Frontal cortex (tissue), 4 donors: ENCODE measurements at places on chromosomes 4 and X.

DNA sequence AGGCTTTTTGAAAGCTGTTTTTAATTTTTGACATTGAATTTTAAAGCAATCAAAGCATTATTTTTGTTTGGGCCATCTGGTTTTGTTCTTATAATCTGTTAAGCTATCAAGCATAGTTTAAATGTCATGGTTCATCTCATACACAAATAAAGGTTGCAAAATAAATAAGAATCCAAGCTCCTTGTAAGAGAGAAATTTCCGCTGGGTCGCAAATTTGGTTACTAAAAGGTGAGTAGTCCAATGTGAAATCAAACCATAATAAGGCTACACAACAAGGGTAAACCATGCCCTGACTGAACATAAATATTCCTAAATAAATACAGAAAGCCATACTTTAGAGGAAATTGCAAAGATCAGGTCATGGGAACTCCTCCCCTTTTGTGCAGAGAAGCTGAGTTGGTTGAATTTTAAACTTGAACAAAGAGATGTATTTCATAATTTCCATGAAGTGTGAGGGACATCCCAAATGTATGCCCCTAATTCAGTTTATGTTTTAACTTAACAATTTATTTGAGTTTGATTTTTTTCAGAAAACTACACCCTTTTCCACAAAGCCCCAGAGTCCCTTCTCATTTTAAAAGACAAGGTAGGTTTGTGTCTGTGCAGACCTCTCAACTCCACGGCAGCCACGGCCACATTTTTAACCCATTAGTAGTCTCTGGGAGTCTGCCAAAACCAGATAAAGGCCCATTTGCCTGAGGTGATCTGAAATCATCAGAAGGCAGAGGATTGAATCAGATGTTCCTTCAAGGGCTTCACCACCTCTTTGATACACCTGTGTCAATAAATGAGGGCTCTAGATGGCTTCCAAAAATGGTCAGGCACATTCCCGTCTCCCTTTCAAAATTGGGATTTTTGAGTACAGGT lies 85.2 kb downstream of the PLAC1 start:
- DNase-seq, result no peak

DNA sequence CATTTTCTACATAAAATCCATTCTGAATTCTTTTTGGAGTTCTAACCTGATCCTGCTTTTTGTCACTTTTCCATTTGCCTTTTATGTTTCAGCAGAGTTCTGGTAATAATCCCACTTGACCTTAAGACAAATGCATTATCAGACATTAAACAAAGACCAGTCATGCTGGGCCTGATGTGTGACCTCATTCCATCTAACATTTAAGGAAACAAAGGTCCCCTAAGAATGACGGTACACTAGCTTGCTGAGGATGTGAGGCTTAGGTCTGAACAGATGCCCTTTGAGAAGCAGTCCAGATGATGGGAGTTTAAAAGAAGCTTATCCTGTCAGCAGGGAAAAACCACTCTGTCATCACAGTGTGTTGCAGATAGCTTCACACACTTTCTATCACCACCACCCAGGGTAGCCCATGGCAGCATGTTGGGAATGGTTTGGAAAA lies 38.1 kb upstream of the PDE5A start:
- no peak for DNase-seq

GRCh38 chr4:147366164-147366563 lies 114.7 kb upstream of the EDNRA start:
- no peak for DNase-seq

DNA sequence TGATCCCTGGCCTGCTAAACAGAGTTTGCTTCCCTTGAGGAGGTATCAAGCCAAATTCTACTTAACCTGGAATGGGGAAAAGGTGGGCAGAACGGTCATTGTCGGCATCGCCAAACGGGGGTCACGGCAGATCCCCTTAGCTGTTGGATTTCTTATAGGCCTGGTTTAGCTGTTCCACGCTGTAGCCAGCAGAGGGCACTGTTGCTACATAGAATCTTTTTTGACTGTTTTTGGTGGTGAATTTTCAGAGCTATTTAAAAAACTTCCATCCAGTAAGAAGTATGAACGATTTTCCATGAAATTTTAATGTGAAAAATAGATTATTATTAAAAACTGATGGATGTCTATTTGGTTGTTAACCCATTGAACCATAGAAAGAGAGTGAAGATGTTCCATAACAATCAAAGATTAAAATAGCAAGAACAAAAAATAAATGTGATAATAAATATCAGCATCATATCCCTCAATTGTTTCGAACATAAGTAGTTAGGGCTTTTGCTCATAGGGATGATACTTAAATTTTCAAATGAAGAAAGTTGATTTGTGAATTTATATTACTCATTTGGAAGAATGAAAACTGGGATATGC lies 56.6 kb downstream of the LINC00632 start:
- no peak for DNase-seq

DNA sequence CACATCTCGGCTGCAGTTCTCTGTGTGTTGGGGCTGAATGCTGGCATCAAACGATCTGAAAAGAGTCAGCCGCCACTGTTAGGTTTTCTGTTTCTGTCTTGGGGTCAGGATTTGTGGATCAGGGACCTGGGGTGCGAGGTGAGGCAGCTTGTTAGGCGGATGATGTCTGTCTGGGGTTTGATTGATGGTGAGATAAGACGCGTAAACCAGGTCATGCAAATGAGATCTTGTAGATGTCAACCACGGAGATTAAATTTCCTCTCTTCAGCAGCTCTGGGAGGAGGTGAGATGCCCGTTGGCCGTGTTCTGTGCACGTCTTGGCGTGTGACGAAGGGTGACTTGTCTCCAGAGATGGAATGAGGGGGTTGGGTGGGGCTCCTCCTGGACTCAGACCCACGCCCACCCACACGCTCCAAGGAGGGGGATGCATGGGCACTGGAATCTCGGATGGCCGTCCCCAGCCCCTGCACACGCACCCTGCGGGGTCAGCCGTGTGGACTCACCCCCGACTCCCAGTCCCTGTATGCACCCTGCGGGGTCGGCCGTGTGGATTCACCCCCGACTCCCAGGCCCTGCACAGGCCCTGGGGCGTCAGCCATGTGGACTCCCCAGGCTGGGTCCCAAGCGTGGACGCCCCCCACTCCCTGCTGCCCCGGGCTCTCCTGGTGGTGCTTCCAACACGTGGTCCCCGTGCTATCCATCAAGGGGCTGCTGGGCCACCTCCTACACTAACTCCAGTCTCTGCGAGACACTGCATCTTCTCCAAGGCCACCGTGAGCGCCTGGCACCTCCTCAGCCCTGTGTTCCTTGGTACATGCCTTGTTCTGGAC lies 16.0 kb upstream of the UVSSA start:
- no peak for DNase-seq

GRCh38 chrX:6683353-6683752 lies 148.4 kb upstream of the VCX3A start:
- no peak for DNase-seq

GRCh38 chr4:10623241-10623640 lies 61.3 kb downstream of the CLNK start:
- DNase-seq, result no peak

GRCh38 chr4:173346074-173346473 lies 11.9 kb upstream of the HMGB2 start:
- no peak for DNase-seq

DNA sequence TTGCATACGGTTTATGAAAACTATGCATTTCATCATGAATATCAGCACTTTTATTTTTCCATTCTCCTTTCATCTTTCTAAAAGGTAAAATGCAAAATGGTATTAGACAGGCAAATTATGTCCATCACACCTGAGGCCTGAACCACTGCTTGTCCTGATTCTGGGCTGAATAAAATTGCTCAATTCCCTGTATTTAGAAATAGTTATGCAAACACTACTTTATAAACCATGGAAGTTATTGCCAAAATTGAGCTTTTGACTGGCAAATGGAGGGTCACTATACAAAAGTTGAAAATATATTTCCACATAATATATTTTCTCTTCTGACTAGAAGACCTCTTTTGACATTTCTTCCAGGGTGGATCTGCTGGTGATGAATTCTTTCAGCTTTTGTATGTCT lies 21.1 kb downstream of the FAM47E start:
- no peak for DNase-seq

DNA sequence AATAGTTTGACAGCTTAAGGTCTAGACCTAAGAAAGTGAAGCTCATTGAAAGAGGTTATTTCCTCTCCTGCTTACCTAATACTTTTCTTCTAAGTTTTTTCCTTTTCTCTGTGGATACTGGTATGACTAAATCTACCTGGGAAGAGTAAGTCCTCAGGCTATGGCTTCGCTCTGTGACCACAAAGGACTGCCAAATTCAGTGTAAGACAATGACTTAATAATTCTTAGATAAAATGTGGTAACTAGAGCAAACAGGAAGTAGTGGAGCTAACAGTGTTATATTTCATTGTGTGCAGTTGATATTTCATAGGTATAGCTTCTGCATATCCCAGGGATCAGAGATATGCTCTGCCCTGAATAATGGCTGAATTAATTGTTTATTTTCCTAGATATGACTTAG lies 418.9 kb downstream of the CCSER1 start:
- no peak for DNase-seq

DNA sequence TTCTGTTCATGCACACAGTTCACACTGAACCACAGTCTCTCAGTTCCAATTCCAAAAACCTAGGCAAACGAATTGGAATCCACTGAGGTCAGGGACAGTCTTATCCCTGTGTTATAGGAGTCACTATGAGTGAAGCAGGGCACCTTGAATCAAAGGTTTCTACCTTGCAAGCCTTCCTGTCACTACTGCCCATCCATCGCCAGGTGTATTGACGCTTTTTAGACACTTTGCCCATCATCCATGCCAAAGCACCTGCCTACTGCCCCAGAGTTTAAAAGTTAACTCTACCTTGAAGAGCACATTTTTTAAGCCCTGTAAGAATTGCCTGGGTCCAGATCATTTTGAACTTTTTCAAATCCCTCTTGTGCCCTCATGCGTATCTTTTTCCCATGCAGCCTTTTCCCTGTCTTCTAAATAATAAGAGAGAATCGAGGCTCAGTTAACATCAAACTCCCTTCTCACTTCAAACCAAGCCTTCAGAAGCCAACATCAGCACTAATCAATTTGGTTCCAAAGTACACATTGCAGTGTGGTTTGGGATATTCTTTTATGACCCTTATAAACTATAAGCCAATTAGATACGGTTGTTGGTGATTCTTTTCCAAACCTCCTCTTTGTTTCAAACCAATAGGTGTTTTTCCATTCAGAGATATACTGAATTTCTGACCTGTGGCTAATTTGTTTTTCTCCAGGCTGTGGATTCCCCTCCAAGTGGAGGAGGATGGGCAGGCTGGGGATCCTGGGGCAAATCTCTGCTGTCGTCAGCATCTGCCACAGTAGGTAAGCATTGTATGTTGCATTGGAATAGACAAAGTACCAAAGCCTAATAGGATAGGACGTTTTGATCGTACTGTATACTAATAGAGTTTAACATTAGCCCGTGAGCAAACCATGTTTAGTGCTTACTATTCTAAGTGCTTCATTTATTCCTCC lies 23.7 kb downstream of the FAM114A1 start:
- DNase-seq, result no peak

GRCh38 chrX:18542131-18542530 lies 116.7 kb downstream of the CDKL5 start:
- DNase-seq, result no peak

- DNase-seq, result no peak
Observed at GRCh38 chr4:138560448-138560847, 318.3 kb upstream of the SLC7A11 start.

- no peak for DNase-seq
Observed at GRCh38 chr4:75004755-75005668, 72.1 kb downstream of the PARM1 start.

- no peak for DNase-seq
Observed at GRCh38 chr4:175540732-175541131, 271.3 kb downstream of the GPM6A start.

DNA sequence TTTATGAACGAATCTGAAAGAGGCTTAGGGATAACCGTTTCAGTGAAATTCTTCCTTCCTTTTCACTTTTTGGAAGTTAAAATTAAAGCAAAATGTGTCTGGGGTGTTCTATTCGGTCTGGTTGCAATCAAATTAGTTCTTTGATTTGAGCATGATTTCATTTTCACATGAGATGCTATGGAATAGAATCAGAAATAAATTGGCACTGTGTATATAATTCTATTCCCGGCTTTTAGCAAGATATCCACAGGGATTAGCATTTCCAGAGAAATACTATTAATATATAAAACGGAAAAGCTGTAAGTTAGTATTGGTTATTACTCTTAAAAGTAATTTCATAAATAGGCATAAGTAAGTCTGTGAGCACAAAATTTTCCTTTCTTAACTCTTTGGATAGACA lies 1676.8 kb upstream of the PCDH7 start:
- no peak for DNase-seq

DNA sequence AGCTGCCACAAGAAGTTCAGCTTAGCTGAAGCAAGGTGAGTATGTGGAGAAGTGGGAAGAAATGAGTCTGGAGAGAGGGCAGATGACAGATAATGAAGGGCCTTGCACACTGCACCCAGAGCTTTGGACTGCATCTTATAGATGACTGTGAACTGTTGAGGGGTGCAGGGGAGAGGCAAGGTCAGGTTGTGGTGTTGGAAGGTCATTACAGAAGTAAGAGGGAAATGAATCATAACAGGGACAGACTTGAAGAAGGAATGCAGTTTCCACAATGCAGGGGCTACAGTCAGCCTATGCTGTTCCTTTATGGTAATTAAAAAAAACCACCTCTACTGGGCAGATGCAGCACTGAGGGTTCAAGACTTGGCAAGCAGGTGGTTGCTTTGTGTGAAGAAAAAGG lies 4.8 kb upstream of the IGFBP7 start:
- DNase-seq, result no peak

DNA sequence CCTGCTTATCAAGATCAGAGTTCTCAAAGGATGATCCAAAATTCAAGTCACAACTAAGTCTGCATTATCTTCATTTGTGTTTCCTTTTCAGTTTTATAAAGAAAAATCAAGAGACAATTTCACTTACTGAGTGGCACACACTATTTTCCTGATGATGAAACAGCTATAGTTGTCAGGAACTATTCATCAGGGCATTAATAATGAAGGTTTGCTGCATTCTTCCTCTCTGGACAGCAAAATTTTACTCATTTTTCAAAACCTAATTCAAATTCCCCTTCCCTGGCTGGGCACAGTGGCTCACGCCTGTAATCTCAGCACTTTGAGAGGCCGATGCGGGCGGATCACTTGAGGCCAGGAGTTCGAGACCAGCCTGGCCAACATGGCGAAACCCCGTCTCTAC lies 83.5 kb upstream of the SMIM10 start:
- no peak for DNase-seq

- DNase-seq, result no peak
Observed at GRCh38 chrX:69379412-69379811, 124.7 kb upstream of the NALF2 start.

DNA sequence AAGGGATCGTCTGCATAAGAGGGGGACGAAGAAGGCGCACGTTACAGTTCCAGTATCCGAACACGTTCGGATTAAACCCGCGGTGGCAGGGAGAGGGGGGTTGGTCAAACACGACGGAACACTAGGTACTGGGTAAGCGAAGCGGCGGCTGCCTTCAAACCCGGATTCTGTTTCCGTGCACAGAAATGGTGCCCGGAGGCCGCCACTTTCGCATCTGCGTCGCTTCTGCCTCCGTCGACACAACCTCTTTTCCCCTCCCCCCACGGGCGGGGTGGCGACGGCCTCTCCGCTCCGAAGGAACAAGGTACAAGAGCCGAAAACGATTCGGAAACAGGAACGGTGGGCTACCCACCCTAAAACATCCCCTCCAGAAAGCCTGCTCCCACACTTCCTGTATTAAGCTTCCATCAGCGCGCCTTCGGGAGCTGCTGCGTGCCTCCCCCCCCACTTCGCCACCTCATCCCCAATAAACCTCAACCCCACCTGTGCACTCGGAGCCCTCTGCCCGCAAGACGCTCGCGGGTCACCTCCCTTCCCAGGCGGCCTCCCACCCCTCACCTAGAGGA lies 667 bp downstream of the G3BP2 start:
- DNase-seq, result peak; percentile 25
